Stromal cell of bone marrow (primary cell): ENCODE measurements at places on chromosomes 2 and 18.

DNA sequence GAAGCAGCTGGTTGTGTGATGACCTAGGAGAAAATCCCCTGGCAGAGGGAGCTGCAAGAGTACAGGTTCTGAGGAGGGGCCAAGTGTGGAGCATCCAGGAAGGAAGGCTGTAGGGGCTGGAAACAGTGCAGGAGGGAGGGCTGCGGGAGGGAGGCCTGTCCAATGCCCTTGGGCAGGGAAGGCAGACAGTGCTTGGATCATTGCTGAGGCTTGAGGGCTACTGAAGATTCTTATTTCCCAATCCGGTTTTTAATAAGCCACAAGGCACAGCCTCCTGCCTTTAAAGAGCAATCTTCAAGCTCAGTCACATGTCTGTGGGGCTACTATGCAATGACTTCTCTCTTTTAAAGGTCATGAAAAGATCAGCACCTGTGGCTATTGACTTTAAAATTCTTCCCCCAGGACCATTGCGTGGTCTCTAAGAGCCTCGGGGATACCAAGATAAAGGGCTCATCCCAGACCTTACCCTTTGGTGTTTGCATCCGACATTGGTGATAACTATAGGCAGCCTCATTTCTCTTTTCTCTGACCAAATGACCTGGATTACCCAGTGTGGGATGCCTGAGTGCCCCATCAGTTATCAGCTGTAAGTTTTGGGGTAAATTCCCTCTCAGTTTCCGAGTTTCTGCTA lies 149.6 kb downstream of the DOCK10 start:
- no peak for DNase-seq

- no peak for DNase-seq
Measured at GRCh38 chr2:205946226-205946625, 139.7 kb downstream of the INO80D start.

- no peak for DNase-seq
Measured at GRCh38 chr18:49305688-49306336, 154.6 kb downstream of the DYM start.

DNA sequence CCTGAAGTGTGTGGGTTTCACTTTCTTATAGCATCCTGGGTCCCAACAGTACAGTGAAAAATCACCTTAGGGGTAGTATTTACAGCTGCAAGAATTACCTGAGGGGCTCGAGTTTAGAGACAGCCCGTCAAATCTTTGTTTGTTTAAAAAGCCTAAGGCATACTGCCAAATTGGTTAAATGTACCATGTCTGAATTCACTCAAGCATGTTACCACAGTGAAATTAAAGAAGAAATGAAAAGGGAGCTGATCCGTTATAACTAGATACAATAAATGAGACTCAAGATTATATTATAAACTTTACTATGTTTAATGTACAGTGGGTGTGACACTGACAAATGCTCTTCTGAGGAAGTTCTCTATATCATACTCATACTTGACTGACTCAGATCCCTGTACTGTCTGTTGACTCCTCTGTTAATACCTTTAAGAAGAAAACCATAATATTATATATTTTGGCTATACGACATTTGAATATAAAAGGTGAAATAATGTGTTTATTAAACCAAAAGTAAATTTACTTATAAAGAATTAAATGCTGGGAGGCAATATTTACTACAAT lies 107.3 kb downstream of the TMEFF2 start:
- no peak for DNase-seq

DNA sequence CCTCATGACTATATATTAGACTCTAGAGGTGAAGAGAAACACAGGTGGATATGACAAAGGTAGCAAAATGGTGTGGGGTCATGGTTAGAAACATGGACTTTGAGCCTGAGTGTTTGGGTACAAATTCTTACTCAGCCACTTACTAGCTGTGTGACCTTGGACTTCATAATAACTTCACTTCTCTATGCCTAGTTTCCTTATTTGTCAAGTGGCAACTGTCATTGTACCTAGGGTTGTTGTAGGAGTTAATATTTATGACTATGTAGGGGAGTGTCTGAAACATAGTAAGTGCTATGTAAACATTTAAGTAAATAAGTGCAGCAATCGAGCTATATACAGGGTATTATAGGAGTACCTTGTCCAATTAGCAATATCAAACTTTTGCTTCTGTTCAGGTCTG lies 49.7 kb upstream of the RAPH1 start:
- no peak for DNase-seq

DNA sequence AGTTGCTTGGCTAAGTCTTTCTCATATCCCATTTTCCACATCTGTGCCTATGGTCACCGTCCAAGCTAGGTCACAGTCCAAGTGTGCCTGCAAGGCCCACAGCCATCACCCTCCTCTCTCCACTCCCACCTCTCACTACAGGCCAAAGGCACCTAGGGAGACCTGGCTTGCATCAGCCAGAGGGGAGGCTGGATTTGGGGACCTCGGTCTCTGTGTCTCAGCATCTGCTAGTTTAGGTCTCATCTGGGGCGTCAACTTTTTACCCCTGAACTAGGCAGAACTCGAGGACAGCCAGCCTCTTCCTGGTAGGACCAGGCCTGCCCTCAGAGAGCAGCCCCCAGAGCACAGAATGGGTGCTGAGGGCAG lies 217.1 kb downstream of the DYSF start:
- DNase-seq, result no peak

DNA sequence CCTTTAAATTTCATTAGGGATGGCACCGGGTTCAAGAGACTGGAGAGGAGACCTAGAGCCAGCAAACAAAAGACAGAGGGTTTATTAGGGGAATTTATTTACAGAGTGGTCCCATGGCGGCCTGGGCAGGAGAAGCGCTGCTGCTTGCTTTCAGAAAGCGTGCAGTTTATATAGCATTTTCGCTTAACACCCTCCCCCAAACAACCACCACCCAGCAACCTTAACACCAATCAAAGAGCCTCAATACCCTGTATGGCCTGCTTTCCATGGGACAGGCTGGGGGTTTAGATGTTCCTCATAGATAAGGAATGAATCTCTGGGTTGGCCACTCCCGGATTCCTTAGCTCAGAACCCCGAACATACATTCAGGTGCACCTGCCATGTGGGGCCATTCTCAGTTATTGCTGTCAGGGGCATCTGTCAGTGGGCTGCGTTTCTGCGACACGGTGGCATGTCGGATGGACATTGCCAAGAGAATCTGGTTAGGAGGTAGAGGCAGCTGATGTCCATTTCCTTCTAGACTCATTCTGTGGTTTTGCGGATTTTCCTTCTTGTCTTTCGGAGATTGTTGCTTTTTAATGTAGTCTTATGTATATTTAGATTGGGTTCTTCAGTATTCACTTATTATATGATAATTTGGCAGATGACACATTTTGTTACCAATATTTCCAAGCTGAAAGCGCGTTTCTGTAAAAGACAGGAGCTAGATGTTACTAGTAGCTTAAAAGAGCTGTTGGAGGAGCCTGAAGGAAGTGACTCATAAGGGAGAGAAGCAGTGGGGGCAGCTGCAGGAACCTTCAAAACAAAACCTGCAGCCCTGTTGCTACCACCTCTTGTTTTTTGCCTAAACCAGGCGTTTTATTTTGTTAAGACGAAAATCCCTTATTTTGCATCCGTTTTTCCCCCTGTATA lies 7.2 kb downstream of the AGAP1 start:
- no peak for DNase-seq

DNA sequence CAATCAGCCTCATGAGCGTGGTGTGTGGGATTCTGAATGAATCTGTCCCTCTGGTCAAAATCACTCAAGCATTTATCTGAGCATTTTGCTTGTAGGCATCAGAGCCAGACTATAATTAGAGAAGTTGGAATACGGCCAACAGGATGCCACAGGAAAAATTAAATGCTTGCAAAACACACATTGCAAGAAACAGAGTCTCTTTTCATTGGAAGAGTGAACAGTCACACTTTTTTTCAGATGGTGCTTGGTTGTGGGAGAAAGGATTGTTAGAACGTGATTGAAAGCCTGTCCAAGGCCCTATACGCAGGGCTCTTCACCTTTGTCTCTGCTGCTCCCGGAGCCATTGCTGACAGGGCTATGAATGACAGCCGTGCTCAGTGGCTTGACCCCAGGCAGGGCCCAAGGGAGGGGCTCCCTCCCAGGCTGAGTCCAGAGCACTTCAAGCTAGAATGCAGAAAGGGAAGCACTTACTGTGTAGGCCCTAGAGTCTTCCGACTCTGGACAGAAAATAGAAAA lies 59.8 kb downstream of the SNTG2 start:
- peak; percentile 7 for DNase-seq

- DNase-seq, result no peak
Measured at GRCh38 chr2:47259829-47260228, 104.7 kb upstream of the STPG4 start.

DNA sequence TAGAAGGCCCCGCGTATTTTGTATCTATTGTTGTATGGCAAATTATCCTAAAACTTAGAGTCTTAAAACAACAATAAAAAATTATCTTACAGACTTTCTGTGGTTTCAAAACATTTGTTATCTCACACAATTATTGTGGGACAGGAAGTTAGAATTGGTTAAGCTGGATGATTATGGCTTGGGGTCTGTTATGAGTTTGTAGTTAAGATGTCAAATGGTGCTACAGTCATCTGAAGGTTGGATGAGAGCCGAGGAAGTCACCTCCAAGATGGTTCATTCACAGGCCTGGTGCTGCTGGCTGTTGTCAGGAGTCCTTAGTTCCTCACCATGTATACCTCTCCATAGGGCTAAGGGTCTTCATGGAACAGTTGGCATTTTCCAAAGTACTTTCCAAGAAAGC lies 175.6 kb upstream of the FANCL start:
- no peak for DNase-seq

DNA sequence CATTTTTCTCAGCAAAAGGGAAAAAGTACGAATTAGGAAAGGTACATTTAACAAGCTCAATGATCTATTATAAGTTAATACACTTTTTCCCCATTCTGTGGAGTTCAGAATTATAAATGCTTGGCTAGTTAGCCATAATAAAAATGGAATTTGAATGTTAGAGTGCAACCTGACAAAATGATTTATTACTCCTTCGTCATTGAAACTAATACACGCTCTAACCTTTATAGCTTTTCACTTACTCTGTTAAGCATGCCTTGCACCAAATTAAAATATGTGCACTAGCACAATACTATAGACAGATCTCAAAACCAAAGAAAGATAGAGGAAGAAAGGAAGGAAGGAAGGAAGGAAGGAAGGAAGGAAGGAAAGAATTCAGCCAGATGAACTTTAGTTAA lies 46.1 kb upstream of the FRZB start:
- no peak for DNase-seq

GRCh38 chr2:88250404-88250803 lies 80.3 kb downstream of the THNSL2 start:
- DNase-seq, result no peak

DNA sequence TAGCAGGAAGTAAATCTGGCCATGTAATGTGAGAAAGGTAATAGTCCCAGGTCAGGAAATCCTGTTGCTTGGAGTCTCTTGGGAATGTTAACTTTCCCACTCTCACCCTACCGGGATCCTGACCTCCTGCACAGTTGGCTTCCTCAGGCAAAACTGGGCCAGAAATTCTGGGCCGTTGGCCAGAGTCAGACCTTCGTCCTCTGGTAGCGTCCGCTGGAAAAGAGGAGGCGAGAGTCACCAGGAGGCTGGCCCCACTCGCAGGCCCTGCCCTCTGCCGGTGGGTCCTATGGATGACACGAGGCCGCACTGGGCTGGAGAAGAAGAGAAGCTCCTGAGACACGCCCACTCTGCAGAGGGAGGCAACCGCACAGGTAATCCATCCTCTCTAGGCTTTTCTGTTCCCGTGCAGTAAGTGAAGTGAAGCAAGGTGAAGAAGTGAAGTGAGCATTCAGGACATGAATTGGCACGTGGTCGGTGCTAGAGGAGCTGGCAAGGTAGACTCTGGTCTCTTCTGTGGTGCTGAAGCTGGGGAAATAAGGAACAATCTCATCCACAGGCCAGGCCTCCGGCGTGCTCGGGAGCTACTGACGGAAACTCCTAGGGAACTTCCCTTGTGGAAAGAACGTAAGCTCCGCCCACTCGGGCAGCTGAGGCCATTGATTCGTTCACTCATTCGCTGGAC lies 182.7 kb upstream of the GLI2 start:
- DNase-seq, result no peak

DNA sequence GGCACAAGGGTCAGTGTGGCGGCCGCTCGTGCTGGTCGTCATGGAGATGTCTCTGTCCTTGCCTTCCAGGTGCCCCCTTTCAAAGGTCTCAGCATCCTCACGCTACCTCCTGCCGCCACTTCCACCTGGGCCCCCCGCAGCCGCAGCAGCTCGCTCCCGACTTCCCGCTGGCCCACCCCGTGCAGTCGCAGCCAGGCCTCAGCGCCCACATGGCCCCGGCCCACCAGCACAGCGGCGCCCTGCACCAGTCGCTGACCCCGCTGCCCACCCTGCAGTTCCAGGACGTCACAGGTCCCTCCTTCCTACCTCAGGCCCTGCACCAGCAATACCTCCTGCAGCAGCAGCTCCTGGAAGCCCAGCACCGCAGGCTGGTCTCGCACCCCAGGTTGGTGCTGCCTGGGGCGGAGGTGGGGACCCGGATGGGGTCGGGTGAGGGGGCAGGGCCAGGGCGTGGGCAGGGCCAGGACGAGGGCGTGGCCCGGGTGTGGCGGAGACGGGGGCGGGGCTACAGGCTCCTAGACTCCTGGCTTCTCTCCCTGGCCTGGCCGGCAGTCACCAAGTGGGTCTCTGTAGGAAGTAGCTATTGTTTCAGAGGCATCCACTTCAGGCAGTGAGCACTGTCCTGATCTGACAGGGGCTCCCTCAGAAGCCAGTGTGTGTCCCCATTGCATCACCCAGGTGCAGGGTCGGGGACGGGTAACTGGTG lies 223.7 kb downstream of the LOXHD1 start:
- no peak for DNase-seq

GRCh38 chr2:88049622-88050021 lies 6.0 kb downstream of the KRCC1 start:
- no peak for DNase-seq

DNA sequence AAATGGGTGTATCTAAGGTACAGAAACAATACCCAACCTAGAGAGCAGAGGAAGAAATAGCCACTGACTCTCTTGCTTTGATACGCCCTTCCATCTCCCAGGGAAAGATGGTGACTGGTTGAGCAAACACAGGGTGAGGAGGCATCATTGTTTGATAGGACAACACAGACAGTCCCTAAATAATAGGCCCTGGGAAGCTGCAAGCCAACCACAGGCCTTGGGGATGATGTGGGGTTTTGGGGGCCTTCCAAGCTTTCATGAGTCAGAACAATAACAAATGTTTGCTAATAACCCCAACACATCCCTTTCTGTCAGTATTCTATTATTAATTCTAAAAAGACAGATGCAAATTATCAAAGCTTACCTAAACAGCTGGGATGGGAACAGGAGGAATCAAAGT lies 9.8 kb downstream of the LGALSL start:
- peak; percentile 80 for DNase-seq

GRCh38 chr2:38323623-38324022 lies 53.5 kb downstream of the ATL2 start:
- DNase-seq, result no peak

GRCh38 chr2:61537277-61537949 lies 743 bp downstream of the XPO1 start:
- DNase-seq, result no peak

GRCh38 chr18:70072678-70073077 lies 125.0 kb upstream of the CD226 start:
- peak; percentile 13 for DNase-seq

- no peak for DNase-seq
Measured at GRCh38 chr2:105427485-105427884, 28.6 kb upstream of the FHL2 start.

GRCh38 chr2:213090772-213091171 lies 60.6 kb downstream of the IKZF2 start:
- no peak for DNase-seq

GRCh38 chr2:68727683-68728375 lies 6.8 kb upstream of the ARHGAP25 start:
- DNase-seq, result no peak
